ENCODE measurements at places on chromosomes 1 and 21.
A peak's percentile ranks its signal among the peaks of the same experiment; 100 is the strongest.

GRCh38 chr1:20057886-20058420 lies 12.0 kb upstream of the PLA2G5 start:
- DNase-seq: no peak

DNA sequence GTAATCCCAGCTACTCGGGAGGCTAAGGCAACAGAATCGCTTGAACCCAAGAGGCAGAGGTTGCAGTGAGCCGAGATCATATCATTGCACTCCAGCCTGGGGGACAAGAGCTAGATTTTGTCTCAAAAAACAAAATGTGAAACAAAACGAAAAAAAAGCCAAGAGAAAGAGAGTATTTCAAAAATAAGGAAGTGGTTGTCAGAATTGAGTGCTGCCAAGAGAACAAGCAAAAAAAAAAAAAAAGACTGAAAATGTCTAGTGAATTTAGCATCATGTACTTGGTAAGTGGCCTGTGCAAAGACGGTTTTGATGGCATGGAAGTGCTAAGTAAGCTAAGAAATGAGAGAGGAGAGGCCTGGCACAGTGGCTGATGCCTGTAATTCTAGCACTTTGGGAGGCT lies 14.3 kb downstream of the KPNA6 start:
- DNase-seq: no peak

GRCh38 chr1:221720545-221720944 lies 21.3 kb downstream of the DUSP10 start:
- DNase-seq: no peak

DNA sequence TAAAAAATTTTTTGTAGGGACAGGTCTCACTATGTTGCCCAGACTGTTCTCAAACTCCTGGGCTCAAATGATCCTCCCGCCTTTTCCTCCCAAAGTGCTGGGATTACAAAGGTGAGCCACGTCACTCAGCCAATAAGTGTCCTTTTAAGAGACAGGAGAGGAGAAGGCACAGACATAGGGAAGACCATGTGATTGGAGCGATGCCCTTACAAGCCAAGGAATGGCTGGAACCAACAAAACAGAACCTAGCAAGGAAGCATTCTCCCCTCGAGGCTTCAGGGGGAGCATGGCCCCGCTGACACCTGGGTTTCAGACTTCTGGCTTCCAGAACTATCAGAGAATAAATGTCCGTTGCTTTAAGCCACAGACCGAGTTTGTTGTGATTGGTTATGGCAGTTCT lies 37.0 kb downstream of the NDUFS5 start:
- DNase-seq: no peak

DNA sequence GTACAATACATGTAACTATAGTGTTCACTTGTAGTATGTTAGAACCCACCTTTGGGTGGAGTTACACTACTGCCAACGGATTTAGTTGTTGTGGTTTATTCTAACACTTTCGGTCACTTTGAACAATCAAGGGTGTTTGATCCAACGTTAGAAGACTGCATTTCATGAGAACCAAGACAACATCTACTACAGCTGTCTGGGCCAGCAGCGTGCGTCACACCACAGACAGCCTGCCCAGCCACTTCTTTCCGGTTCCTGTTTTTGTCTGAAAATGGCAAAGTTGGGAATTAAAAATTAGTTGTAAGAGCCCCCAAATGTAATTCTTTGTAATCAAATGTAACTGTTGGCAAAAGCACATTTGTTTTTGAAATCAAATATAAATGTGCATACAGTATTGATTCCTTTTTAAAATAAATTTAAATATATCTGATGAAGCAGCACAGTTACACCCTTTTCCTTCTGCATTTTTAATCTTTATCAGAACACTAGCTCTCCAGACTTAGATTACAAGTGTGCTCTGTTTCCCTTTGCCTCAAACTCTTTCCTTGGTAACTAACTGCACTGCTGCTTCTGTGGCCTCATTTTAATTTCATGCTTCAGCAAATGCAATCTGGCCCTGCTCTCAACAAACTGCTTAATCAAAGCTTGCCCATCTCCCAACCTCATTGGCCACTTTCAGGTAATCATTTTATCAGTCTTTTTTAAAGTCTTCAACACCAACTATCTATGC lies 86.6 kb upstream of the DPH5 start:
- peak; percentile 91 for DNase-seq

- DNase-seq: no peak
Measured at GRCh38 chr1:197137322-197137721, 9.1 kb downstream of the ASPM start.

- no peak for DNase-seq
Measured at GRCh38 chr1:205047764-205048231, 4.8 kb downstream of the CNTN2 start.

DNA sequence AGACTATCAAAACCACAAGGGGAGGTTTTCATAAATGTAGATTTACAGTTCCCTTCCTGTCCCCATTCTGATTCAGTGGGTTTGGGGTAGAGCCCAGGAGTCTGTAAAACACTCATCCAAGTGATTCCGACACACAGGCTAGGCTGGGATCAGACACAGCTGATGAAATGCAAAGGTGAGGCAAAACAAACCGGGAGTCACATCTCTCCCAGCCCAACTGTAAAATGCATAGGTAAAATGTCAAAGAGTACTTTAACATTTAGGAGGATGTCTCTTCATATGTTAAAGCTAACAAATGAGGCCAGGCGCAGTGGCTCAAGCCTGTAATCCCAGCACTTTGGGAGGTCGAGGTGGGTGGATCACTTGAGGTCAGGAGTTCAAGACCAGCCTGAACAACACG lies 45.0 kb downstream of the ZNF281 start:
- DNase-seq: no peak

- peak; percentile 28 for DNase-seq
Measured at GRCh38 chr1:229625071-229625914, 629 bp downstream of the TAF5L start.

- DNase-seq: no peak
Measured at GRCh38 chr1:12370333-12370975, 140.6 kb downstream of the VPS13D start.

GRCh38 chr1:11289064-11289463 lies 16.1 kb downstream of the UBIAD1 start:
- no peak for DNase-seq

DNA sequence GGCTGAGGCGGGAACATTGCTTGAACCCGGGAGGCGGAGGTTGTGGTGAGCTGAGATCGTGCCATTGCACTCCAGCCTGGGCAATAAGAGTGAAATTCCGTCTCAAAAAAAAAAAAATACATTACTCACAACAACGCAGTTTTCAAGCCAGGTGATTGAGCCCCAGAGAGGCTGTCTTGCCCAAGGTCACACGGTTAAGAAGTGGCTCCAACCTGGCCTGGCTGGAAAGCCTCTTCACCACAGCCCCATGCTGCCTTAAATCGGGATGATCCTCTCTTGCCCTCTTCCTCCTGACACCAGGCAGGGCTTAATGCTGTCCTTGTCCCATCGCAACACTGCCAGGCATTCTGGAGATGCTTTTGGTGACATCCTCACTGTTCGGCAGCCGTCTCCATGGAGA lies 21.6 kb downstream of the DRAXIN start:
- no peak for DNase-seq

DNA sequence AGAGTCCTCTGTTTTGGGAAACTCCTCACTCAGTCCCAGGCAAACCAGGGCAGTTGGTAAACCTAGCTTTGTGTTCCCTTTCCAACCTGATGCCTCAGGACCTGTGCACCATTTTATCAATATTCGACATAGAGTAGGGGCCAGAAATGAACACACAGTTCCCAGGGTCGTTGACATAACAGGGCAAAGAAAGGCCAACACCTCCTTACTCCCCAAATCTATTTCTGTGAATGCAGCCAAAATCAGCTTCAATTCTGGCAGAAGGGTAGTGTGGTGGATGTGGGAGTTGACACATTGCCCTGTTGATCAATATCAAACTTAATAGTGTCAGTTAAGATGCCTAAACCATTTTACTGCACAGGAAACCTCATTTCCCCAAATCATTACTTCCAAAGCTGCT lies 104.6 kb upstream of the SPATA6 start:
- DNase-seq: no peak

GRCh38 chr1:33358795-33359503 lies 38.1 kb upstream of the A3GALT2 start:
- DNase-seq: no peak

DNA sequence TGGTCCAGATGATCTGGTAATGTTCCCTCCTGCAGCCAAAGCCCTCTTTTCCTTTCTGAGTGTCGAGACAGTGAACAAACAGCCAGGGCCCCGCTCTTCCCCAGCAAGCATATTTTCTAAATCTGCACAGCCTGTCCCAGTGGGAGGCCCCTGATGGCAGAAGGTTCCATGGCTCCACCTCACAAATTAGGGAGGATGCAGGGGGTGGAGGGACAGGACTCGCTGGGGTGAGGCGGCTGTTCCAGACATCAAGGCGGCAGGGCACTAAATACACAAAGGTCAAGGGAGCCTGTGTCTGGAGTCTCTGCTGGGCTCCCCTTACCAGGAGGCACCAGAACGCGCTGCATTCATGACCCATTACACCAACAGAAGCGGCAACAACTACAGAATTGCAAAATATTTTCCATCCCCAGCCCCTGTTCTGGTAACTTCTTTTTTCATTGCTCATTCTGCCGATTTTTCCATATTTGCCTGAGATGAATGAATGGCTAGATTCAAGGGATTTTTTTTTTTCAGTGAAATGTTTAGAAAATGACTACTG lies 27.0 kb upstream of the PRELP start:
- no peak for DNase-seq

DNA sequence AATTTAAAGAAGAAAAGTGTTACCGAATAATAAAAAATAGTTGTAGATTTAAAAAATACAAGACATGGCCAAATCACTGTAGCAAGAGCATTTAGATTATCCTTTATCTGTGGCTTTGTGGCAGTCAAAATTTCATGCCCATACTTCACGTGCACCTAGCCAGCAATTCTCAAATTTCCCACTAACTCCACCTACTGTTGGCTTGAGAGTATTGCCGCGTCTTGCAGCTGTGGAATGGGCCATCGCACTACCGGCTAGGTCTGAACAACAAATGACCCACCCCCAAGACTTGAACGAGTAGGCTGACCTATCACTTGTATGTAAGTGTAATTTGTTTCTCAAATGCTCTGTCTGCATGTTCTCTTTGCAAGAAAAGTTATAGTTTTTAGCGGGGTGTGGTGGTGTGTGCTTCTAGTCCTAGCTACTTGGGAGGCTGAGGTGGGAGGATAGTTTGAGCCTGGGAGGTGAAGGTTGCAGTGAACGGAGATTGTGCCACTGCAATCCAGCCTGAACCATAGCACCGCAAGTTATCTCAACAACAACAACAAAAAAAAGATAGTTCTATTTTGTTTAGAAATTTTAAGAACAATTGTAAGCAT lies 4.1 kb downstream of the KRTAP13-4 start:
- DNase-seq: no peak

- no peak for DNase-seq
Measured at GRCh38 chr21:41916888-41917433, 36.9 kb downstream of the C2CD2 start.

GRCh38 chr1:46613661-46614603 lies 2.7 kb downstream of the MOB3C start:
- peak; percentile 23 for DNase-seq

- no peak for DNase-seq
Measured at GRCh38 chr1:25246600-25247023, 642 bp downstream of the RSRP1 start.

DNA sequence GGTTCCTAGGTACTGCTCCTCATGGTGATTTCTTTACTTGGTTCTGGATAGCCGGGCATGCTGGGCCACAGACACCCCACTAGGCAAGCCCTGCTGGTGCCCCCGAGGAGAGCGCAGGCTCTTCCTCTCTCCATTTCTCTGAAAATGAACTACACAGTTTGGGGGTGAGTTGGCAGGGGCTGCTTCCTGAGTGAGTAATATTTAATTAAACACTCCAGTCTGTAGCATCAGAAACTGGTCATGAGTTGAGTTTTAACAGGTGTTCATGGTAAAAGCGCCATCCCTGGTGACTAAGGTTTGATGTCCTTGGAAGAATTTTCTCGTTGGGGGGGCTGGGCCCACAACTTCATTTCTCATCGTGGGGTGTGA lies 1.7 kb downstream of the SPSB1 start:
- DNase-seq: peak; percentile 37

GRCh38 chr21:43196826-43197225 lies 28.0 kb downstream of the CRYAA start:
- no peak for DNase-seq

DNA sequence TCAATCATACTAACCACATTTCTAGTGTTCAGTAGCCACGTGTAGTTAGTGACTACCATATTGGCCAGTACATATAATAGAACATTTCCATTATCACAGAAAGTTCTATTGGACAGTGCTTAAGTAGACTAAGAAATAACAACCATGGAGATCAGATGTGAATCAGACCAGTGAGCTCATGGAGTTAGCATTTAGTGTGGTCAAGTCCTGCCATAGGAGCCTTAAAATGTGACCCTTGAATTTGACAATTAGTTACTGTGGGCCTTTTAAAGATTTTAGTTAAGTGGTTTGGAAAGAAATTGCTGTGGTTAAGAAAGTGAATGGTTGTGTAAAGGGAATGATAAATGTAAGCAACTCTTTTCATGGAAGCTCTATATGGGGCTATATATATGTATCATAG lies 123.4 kb downstream of the POU2F1 start:
- DNase-seq: no peak

- DNase-seq: no peak
Measured at GRCh38 chr1:47180603-47181094, 9.2 kb downstream of the PDZK1IP1 start.

GRCh38 chr1:157641177-157641576 lies 43.3 kb upstream of the FCRL4 start:
- DNase-seq: no peak

DNA sequence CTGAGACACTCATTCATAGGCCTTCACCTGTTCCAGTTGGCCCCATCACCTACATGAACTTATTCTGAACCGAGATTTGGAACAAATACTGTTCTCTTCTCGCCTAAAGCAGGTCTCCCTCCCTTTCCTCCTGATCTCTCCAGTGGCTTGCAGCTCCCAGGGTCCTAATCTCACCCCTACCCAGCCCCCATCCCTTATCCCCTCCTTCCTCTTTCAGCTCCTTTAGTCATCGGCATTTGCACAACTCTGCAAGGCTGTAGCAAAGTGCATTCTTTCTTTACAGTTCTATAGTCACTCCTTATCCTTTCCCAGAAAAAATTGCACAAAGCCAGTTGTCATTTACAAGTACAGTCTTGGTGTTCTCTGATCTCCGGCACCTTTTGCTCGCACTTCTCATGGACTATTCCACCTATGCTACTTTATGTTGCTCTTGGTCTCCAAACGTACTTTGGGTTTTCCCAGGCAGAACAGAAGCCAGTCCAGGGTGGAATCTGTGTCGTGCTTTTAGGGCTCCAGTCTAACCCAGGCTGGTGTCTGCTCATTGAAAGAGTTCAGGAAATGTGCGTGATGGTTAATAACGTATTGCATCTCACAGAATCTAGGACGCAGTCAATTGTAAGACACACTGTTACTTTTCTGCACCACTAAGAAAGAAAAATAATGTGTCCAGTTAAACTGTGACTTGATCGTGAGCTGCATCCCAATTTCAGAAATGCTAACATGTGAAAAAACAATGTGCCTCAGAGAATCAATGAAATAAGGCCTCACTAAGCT lies 965 bp downstream of the ABCA4 start:
- DNase-seq: no peak

DNA sequence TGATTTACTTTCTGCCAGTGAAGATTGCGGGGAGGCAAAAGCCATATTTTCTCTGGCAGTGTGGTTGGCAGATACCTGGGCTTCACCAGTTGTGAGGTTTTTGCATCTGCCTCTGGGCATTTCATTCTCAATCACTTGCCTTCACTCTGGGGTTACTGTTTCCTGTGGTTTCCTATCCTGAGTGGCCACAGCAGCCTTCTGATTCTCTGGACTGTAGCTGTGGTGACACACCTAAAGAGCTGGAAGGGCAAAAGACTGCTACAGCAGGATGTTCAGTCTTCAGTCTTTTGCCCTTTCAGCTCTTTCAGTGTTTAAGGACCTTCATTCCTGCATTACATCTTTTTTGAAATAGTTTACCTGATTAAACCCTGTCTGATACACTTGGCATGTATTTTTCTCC lies 50.5 kb upstream of the GPR52 start:
- no peak for DNase-seq

Data from CD4-positive, alpha-beta T cell treated with Interleukin-15 for 4 hours (primary cell).